ENCODE measurements at places on chromosomes 1 and 21. TPM values are rescaled to one million over a fixed set of nuclear protein-coding genes. Genes with fewer than 3 reads are reported as not detected.

- H3K36me3 ChIP-seq = no peaks in the 10 kb centered on the region
- no peak within 1 kb of the TSS for H3K27ac ChIP-seq
- no peak for DNase-seq
- peak within 1 kb of the TSS; percentile 11 for H3K4me3 ChIP-seq
- no peaks in the 10 kb centered on the region for H3K4me1 ChIP-seq
Observed at GRCh38 chr1:192158181-192158580, at the start of gene RGS18. Gene RGS18, plus strand, starts transcription at chr1:192158462. Its CDS starts 176 bp downstream, at chr1:192158638.

GRCh38 chr1:221664253-221664652 lies 77.6 kb downstream of the DUSP10 start:
- DNase-seq = no peak
- no peaks in the 10 kb centered on the region for H3K4me1 ChIP-seq
- no peaks in the 10 kb centered on the region for H3K36me3 ChIP-seq
- no peaks in the 10 kb centered on the region for H3K27me3 ChIP-seq
- H3K4me3 ChIP-seq = no peak overlapping the region

DNA sequence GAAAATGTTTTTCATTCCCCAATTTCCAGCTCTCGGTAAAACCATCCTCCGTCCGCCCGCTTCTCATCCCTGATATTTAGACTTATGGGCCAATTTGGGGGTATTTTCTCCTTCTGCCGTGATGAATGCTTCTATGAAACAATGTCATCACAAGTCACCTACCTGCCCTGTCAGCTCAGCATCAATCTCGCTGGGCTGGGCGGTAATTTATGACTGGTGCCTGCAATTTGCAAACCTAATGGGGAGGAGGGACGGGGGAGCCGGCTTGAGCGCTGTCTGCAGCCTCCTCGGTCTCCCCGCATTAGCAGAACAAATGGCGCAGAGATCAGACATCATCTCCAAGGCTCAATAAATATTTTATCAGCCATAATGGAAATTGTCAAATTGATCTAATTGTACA lies 72.1 kb downstream of the PRDM16 start:
- peaks cover 12% of the 10 kb centered on the region for H3K4me1 ChIP-seq
- H3K27me3 ChIP-seq = no peaks in the 10 kb centered on the region
- DNase-seq = no peak
- no peak overlapping the region for H3K27ac ChIP-seq
- no peaks in the 10 kb centered on the region for H3K36me3 ChIP-seq

ERG gene
- total RNA-seq = 40.2 TPM

GRCh38 chr21:46122758-46123683 lies 25.1 kb downstream of the COL6A2 start:
- H3K36me3 ChIP-seq = peaks cover 93% of the 10 kb centered on the region
- no peaks in the 10 kb centered on the region for H3K27me3 ChIP-seq

DNA sequence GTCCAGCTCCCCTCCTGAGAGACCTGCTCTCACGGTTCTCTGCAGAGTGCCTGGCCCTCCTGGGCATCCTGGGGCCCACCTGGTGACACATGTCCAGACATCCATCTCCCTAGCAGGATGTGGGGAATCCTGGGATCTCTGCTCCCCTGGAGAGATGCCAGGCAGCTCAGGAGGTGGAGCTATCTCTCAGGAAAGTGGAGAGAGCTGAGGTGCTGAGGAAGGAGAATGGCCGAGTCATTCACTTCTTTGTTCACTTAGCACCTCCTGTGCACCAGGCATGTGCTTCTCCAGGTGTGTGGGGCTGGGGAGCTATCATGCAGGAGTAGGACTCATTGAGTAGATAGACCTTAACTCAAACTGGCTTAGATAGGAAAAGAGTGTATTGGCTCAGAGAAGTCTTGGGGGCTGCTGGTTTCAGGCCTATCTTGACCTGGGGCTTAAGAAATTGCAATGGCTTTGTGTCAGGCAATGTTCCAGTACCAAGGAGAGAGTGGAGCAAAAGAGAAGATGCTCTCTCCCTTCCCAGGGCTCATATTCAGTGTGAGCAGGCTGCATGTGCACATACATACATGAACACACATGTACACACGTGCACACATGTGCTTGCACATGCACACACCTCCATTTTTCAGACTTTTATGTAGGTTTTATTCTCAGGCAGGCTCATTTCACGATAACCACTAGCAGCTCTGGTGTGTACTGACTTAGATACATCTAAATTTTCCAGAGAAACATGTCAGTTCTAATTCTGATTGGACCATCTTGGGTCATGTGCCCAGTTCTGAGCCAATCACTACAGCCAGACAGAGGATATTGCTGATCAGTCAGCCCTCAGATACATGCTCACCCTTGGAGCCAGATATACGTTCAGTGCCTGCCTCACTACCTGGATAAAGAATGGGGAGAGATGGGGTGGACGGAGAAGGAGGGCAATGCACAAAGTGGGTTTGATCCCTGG lies 437.6 kb downstream of the PTPRU start:
- no peak overlapping the region for H3K4me3 ChIP-seq
- no peak for DNase-seq
- H3K36me3 ChIP-seq = no peaks in the 10 kb centered on the region
- H3K4me1 ChIP-seq = no peaks in the 10 kb centered on the region

RNU1-1 gene
- total RNA-seq = under 0.01 TPM

- peaks cover 27% of the 10 kb centered on the region for H3K4me1 ChIP-seq
- no peaks in the 10 kb centered on the region for H3K36me3 ChIP-seq
- H3K27ac ChIP-seq = no peak overlapping the region
- no peaks in the 10 kb centered on the region for H3K27me3 ChIP-seq
- no peak overlapping the region for H3K4me3 ChIP-seq
- DNase-seq = no peak
Observed at GRCh38 chr21:45947296-45947695, 34.3 kb upstream of the COL6A1 start.

SPRR2G gene
- not detected for total RNA-seq

GRCh38 chr1:94617957-94618739 lies 76.6 kb upstream of the F3 start:
- H3K27ac ChIP-seq = no peak overlapping the region
- DNase-seq = no peak
- peaks cover 20% of the 10 kb centered on the region for H3K4me1 ChIP-seq

ATP1A4 gene
- 1.1 TPM for total RNA-seq

NOTCH2 gene
- total RNA-seq = 190 TPM

- no peaks in the 10 kb centered on the region for H3K36me3 ChIP-seq
- H3K4me1 ChIP-seq = peaks cover 45% of the 10 kb centered on the region
- peak; percentile 80 for DNase-seq
- H3K4me3 ChIP-seq = peak overlapping the region; percentile 37
- H3K27me3 ChIP-seq = no peaks in the 10 kb centered on the region
Observed at GRCh38 chr21:45294509-45295291, 7.0 kb upstream of the POFUT2 start.

- peaks cover 16% of the 10 kb centered on the region for H3K4me1 ChIP-seq
- DNase-seq = no peak
- no peaks in the 10 kb centered on the region for H3K27me3 ChIP-seq
- no peak overlapping the region for H3K4me3 ChIP-seq
- no peaks in the 10 kb centered on the region for H3K36me3 ChIP-seq
- no peak overlapping the region for H3K27ac ChIP-seq
Observed at GRCh38 chr1:183270541-183271141, 84.6 kb downstream of the LAMC2 start.

- no peaks in the 10 kb centered on the region for H3K4me1 ChIP-seq
- no peak overlapping the region for H3K27ac ChIP-seq
- DNase-seq = no peak
- H3K27me3 ChIP-seq = no peaks in the 10 kb centered on the region
Observed at GRCh38 chr1:67227196-67227595, 60.9 kb downstream of the IL23R start.

DNA sequence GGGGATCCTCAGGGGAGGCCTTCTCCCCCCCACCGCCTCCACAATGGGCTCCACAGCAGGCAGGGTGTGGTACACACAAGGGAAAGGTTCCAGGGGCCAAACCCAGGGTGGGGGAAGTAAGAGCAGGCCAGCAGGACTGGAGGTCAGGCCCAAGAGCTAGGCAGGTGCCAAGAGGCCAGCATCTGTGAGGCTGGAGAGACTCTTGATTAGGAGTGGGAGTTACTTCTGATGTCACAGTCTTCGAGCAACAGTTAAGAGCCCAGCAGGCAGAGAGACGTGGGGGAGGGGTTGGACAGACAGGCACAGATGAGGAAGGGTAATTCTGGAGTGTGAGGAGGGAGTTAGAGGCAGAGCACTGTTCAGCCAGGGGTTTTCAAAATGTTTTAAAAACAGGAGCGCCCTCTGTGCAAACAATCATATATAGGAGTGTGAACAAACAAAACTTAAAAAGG lies 55.8 kb downstream of the SLC9A1 start:
- DNase-seq = no peak
- peak overlapping the region; percentile 70 for H3K27ac ChIP-seq
- no peaks in the 10 kb centered on the region for H3K27me3 ChIP-seq
- no peak overlapping the region for H3K4me3 ChIP-seq
- H3K4me1 ChIP-seq = peaks cover 30% of the 10 kb centered on the region

LDLRAD1 gene
- not detected for total RNA-seq

GRCh38 chr1:174880171-174880570 lies 119.6 kb upstream of the CACYBP start:
- peaks cover 7% of the 10 kb centered on the region for H3K4me1 ChIP-seq
- no peak for DNase-seq
- H3K27me3 ChIP-seq = no peaks in the 10 kb centered on the region
- H3K4me3 ChIP-seq = no peak overlapping the region

MTARC2 gene
- total RNA-seq = 32.1 TPM

GRCh38 chr1:16253332-16253922 lies 16.4 kb upstream of the CPLANE2 start:
- H3K36me3 ChIP-seq = peaks cover 35% of the 10 kb centered on the region
- DNase-seq = no peak
- peak overlapping the region; percentile 34 for H3K27ac ChIP-seq
- no peaks in the 10 kb centered on the region for H3K27me3 ChIP-seq

- H3K27ac ChIP-seq = no peak overlapping the region
- no peak for DNase-seq
- H3K27me3 ChIP-seq = no peaks in the 10 kb centered on the region
- no peak overlapping the region for H3K4me3 ChIP-seq
Observed at GRCh38 chr1:59308839-59309238, 11.9 kb downstream of the FGGY start.

- H3K4me1 ChIP-seq = peaks cover 22% of the 10 kb centered on the region
- no peak overlapping the region for H3K4me3 ChIP-seq
- no peaks in the 10 kb centered on the region for H3K36me3 ChIP-seq
- no peak for DNase-seq
Observed at GRCh38 chr1:228410015-228410414, 3.4 kb upstream of the TRIM11 start.

CHIT1 gene
- total RNA-seq = 0.14 TPM

KRTAP22-2 gene
- not detected for total RNA-seq

- H3K27me3 ChIP-seq = no peaks in the 10 kb centered on the region
- no peak overlapping the region for H3K27ac ChIP-seq
- H3K4me1 ChIP-seq = peaks cover 21% of the 10 kb centered on the region
Observed at GRCh38 chr1:111618081-111618480, 1.5 kb upstream of the RAP1A start.

S100A9 gene
- 138 TPM for total RNA-seq

GRCh38 chr1:15945832-15946448 lies 30.0 kb downstream of the ZBTB17 start:
- peaks cover 47% of the 10 kb centered on the region for H3K36me3 ChIP-seq
- no peak overlapping the region for H3K4me3 ChIP-seq
- no peak for DNase-seq

DNA sequence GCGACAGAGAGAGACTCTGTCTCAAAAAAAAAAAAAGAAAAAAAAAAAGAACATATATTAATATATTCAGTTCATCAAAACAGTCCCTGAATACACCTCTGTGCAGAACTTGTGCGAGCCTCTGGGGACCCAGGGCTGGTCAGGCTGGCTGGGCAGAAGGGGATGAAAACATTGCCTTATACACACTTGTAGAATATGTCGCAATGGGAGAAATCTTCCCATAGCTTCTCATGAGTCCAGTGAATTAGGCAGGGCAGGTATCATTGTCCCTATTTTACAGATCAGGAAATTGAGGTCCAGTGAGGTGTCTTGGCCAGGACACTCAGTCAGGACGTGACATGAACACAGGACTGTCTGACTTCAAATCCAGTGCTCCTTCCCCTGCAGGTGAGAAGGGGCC lies 12.6 kb upstream of the WNT4 start:
- H3K4me1 ChIP-seq = no peaks in the 10 kb centered on the region
- H3K27ac ChIP-seq = no peak overlapping the region
- no peaks in the 10 kb centered on the region for H3K27me3 ChIP-seq
- no peak for DNase-seq

GRCh38 chr1:11334261-11334804 lies 61.3 kb downstream of the UBIAD1 start:
- no peaks in the 10 kb centered on the region for H3K4me1 ChIP-seq
- H3K36me3 ChIP-seq = no peaks in the 10 kb centered on the region

PEAR1 gene
- 34.9 TPM for total RNA-seq

ADAMTS4 gene
- 15.0 TPM for total RNA-seq

GRCh38 chr1:191675856-191676783 lies 482.1 kb upstream of the RGS18 start:
- no peaks in the 10 kb centered on the region for H3K4me1 ChIP-seq
- H3K27me3 ChIP-seq = no peaks in the 10 kb centered on the region
- DNase-seq = no peak
- H3K4me3 ChIP-seq = no peak overlapping the region
- no peaks in the 10 kb centered on the region for H3K36me3 ChIP-seq

- no peak overlapping the region for H3K27ac ChIP-seq
- no peak overlapping the region for H3K4me3 ChIP-seq
Observed at GRCh38 chr1:206953626-206954025, 7.4 kb upstream of the PIGR start.

GRCh38 chr21:33824156-33824941 lies 91.3 kb downstream of the ATP5PO start:
- no peaks in the 10 kb centered on the region for H3K27me3 ChIP-seq
- H3K4me3 ChIP-seq = peak overlapping the region; percentile 5
- H3K36me3 ChIP-seq = no peaks in the 10 kb centered on the region
- peak overlapping the region; percentile 82 for H3K27ac ChIP-seq
- H3K4me1 ChIP-seq = peaks cover 44% of the 10 kb centered on the region
- DNase-seq = no peak

DNA sequence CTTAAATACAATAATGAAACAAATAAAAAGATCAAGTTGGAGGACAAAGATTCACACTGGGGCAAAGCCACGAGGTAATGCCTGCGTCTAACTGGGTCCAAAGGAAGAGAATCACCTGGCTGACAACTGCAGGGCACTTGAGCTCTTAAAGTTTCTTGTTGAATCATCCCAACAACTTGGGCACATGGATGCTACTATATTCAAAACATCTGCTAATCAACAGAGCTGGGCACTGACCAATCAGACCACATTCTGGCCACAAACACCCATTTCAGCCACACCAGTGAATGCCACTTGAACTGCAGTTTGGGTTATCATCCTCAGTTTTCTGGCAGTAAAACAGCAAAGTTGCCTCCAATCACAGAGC lies 51.0 kb downstream of the ABCA4 start:
- DNase-seq = no peak
- no peaks in the 10 kb centered on the region for H3K36me3 ChIP-seq
- no peaks in the 10 kb centered on the region for H3K27me3 ChIP-seq
- H3K4me1 ChIP-seq = peaks cover 6% of the 10 kb centered on the region
- H3K4me3 ChIP-seq = no peak overlapping the region
- no peak overlapping the region for H3K27ac ChIP-seq

SERTAD4 gene
- 10.0 TPM for total RNA-seq

DNA sequence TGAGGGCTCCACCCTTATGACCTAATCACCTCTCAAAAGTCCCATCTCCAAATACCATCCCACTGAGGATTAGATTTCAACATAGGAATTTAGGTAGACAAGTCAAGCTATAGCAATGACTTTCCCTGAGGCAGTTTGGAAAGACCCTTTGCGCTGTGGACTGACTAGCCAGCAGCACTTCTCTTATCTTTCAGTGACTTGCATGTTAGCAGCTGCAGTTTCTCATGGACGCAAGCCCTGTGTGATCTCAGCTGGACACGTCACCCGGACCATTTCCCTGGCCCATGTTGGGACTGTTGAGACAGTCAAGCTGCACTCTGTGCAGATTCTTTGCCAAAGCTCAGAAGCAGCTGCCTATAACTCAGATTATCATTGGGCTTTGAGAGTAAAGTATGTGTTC lies 408.1 kb upstream of the USP24 start:
- no peaks in the 10 kb centered on the region for H3K4me1 ChIP-seq
- H3K27ac ChIP-seq = no peak overlapping the region
- H3K4me3 ChIP-seq = no peak overlapping the region
- DNase-seq = no peak
- no peaks in the 10 kb centered on the region for H3K36me3 ChIP-seq
- H3K27me3 ChIP-seq = no peaks in the 10 kb centered on the region
